ENCODE measurements at places on chromosomes 4 and X. TPM values are rescaled to one million over a fixed set of nuclear protein-coding genes. Genes with fewer than 3 reads are reported as not detected.

Gene P2RY8
- 0.24 TPM for polyA plus RNA-seq

Gene VEGFD
- polyA plus RNA-seq, result 0.57 TPM

Gene TCEAL8
- polyA plus RNA-seq, result 32.9 TPM

Gene PNMA5
- polyA plus RNA-seq, result not detected

Gene CENPVL1
- polyA plus RNA-seq, result not detected

Gene CSAG2
- not detected for polyA plus RNA-seq

Gene CSAG1
- polyA plus RNA-seq, result not detected

Gene NUDT10
- 0.29 TPM for polyA plus RNA-seq

Gene GC
- not detected for polyA plus RNA-seq

Gene FAM184B
- polyA plus RNA-seq, result 0.14 TPM

Gene GPRASP1
- 1.7 TPM for polyA plus RNA-seq

Gene TLL1
- 0.35 TPM for polyA plus RNA-seq

Gene H2BW2
- not detected for polyA plus RNA-seq

Gene CENPE
- polyA plus RNA-seq, result 2.0 TPM

Gene DRD5
- not detected for polyA plus RNA-seq

Gene CT83
- not detected for polyA plus RNA-seq

Gene GRPEL1
- polyA plus RNA-seq, result 37.8 TPM

Gene ANXA10
- 0.02 TPM for polyA plus RNA-seq

Gene VSIG1
- polyA plus RNA-seq, result 0.47 TPM

Gene CFAP47
- not detected for polyA plus RNA-seq

Gene STARD8
- polyA plus RNA-seq, result 0.75 TPM

Gene PCDH19
- polyA plus RNA-seq, result 0.11 TPM

Gene SMIM43
- polyA plus RNA-seq, result not detected

Gene RTL9
- 0.01 TPM for polyA plus RNA-seq

Gene CD38
- 0.72 TPM for polyA plus RNA-seq

Gene LIMCH1
- polyA plus RNA-seq, result 8.3 TPM

Gene YY2
- polyA plus RNA-seq, result 0.71 TPM

Gene ZFP42
- polyA plus RNA-seq, result not detected

Data from esophagus (tissue), 2 donors.